ENCODE measurements at places on chromosomes 13 and 19.

DNA sequence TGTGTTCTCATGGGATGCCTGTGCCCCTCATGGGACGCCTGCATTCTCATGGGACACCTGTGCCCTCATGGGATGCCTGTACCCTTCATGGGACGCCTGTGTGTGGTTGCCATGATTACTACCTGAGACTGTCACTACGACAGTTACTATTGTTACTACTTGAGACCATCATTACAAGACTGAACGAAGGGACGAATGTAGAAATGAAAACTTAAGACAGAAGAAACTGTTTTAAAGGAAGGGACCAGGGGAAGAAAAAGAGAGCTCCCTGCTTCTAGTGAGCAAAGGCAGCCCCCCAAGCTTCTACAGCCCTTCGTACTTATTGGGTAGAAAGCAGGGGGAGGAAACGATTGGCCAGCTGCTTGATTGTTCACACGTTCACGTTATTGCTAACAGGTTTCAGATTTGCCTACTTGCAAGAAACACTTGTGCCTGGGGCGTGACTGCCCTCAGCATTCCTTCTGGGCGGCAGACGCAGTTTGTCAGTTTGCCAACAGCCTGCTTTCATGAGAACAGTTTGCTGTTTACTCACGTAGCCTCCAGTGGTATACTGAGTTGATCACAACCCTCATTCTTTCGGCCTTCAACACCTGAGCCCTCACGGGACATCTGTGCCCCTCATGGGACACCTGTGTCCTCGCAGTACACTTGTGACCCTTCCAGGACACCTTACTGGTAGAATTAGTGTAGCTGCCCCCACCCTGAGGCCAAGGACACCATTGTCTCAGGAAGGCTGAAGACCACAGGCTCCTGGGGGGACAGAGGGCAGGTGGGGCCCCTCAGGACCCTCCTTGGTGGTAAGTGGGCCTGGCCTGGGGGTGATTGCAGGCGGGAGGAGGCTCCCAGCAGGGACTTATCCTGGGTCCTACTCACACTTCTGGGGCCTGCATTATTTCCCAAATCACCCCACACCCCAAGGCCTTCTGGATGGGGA, 2.5 kb upstream of the S1PR4 start:
- DNase-seq = no peak

GRCh38 chr13:113584870-113585671, 518 bp downstream of the TFDP1 start:
- no peak for DNase-seq

DNA sequence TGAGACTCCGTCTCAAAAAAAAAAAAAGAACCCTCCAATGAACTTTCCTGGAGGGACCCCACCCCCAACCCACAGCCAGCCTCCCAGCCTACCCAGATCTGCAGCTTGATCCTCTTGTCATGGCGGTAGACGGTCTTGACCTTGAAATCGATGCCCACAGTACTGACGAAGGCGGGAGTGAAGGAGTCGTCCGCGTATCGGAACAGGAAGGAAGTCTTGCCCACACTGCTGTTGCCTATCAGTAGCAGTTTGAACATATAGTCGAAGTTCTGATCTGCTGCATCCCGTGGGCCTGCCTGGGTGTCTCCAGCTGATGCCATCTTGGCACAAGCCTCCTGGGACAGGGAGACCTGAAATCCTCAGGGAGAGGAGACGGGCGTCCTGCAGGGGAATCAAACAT, 2.4 kb downstream of the RAB3D start:
- DNase-seq = no peak

DNA sequence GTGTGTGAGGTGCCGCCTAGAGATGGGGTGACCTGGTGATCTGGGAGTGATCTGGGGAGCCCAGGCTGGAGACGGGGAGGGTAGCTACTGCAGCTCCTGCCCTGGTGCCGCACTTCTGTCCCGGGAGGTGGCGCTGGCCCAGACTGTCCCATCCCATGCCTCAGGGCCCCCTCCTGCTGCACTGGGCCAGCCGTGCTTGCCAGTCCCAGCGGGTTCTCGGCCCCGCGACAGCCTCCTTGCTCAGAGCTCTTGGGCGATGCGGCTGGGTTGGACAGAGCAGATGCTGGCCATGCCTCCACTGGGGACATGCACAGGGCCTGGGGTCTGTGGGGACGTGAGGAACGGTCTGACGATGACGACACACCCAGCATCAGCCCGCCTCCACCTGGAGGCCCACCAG, 2.5 kb downstream of the RAX2 start:
- DNase-seq = no peak

DNA sequence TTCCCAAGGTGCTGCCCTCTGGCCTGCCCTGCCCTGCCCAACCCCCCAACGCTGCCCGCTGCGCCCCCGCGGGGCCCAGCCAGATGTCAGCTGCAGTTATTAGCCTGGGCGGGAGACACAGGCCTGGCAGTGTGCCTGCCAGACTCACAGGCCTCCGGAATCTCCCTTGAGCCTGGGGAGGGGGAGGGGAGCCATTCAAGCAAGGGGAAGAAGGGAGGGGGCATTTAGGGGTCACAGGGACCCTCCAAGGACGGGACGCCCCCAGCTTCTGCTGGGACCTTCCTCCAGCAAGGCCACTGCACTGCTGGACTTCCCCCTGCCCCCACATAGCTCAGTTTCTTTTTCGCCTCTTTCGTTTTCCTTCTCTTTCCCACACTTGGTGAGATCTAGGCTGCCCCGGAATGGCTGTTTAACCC, 2.6 kb upstream of the JUNB start:
- DNase-seq = no peak

GRCh38 chr13:108586826-108587225, 42.6 kb upstream of the MYO16 start:
- DNase-seq = no peak

DNA sequence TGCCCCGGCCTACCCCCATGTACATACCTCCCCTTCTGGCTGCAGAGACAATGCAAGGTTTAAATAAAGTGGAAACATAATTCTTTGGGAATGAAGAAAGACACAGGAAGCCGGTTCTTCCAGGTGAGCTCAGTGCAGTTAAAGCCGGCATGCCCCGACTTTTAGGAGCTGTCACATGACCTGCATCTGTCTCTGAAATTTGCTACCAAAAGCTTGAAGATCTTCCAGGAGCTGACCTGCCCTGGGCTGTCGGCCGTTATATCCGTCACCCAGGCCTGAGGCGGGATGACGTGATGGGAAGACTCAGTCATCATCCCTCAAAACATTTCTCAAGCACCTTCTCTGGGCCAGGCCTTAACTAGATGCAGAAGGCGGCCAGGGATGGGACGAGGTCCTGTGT, 10.3 kb downstream of the RAB8A start:
- no peak for DNase-seq

DNA sequence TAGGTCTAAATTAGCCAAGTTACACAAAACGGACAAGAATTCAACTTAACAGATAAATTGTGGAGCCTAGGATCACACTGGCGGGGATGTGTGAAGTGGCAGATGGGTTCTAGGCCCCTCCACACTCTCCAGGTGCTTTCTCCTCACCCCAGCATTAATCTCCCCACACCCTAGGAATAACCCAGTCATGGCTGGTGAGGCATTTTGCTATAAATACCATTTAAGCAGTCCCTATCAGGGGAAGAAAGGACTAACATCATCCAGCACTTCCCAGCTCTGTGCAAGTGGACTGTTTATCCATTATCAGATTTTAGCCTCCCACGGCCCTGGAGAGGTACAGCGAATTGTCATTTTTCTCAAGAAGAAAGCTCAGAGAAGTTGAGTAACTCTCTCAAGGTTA, 154.9 kb downstream of the NUFIP1 start:
- no peak for DNase-seq
